ENCODE measurements at places on chromosomes 6 and 20.

- DNase-seq, result no peak
Measured at GRCh38 chr20:36496707-36497669, 44.3 kb upstream of the MYL9 start.

- no peak for DNase-seq
Measured at GRCh38 chr6:99422912-99423311, 2.2 kb downstream of the PNISR start.

- no peak for DNase-seq
Measured at GRCh38 chr6:87104667-87105066, 9.8 kb upstream of the CGA start.

DNA sequence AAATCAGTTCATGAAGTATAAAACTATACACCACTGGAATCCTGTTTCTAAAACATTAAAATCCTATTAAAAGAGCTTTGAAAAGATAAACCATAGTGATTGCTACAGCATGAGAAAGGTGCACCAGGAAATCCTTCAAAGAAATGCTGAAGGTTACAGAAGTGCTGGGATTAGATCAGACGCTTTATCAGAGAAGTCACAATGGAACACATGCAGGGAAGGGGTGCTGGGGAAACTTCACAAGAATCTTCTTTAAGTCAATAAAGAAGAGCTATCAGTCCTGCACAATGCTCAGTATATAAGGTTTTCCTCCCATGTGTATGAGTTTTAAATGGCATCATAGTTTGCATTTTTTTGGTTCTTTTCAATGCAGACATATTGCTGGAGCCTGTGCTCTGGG lies 137.7 kb upstream of the SLC22A16 start:
- no peak for DNase-seq

- DNase-seq, result peak; percentile 64
Measured at GRCh38 chr6:132456700-132457143, 55.4 kb upstream of the MOXD1 start.

GRCh38 chr20:36431604-36432003 lies 109.7 kb upstream of the MYL9 start:
- DNase-seq, result no peak

- peak; percentile 83 for DNase-seq
Measured at GRCh38 chr6:137846772-137847313, 20.2 kb upstream of the TNFAIP3 start.

Data from lower lobe of right lung (tissue), 2 donors.